ENCODE measurements at places on chromosomes 5 and 9.

DNA sequence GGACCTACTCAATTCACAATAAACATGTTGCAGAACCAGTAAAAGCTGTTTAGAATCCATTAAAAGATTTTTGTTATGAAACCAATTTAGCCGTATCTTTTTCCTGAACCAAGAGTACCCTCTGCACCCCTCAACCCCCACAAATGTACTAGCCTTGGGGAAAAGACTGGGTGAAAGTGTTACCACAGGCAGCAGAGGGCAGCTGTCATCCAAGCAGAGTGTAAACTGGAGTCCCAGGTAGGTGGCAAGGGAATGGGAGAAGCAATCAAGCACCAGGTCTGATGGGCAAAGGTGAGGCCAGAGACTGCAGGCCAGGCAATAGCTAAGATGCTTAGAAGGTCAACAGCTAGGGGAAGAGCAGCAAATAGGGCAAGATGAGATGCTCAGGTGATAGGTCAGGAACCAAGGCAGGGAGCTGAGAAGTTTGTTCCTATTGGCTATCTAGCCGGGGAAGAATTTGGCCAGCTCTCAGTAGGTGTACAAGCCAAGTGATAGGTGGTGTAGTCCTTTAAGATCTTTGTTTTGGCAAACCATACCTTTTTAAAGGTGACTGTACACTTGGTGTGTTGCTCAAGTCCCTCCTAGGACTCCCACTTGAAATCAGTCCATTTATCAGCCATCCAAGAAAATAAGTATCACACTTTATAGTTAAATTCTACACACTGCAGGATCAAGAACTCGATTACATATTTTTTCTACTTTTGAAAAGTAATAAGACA lies 77.8 kb upstream of the CCDC112 start:
- DNase-seq = no peak

GRCh38 chr5:76273206-76273885 lies 129.7 kb upstream of the IQGAP2 start:
- DNase-seq = no peak

GRCh38 chr9:114372921-114373448 lies 14.8 kb downstream of the AKNA start:
- no peak for DNase-seq

- DNase-seq = no peak
These were observed 169.0 kb downstream of the SYK start for GRCh38 chr9:90970608-90971007.

DNA sequence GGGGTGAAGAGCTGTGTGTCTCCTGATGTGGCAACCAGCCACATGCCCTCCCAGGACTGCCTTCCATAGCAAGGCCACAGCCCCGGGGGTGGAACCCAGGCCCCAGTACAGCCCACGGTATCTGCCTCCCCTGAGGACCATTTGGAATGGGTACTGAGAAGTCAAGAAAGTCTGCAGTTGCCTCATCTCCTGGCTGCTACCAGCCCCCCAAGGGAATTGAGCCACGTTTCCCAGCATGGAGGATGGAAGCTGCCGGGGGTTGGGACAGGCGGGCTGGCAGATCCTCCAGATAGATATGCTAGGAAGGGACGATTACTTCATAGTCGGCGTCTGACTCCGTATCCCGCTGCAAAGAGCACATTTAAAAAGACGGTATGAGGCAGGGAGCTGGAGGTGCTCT lies 5.5 kb upstream of the DMRT2 start:
- DNase-seq = no peak

- DNase-seq = peak; percentile 2
These were observed 265.4 kb downstream of the RASEF start for GRCh38 chr9:82797534-82797933.

Measured in SHP77 (cell line).